DMS53 (cell line): ENCODE measurements at places on chromosomes 11 and 22.

GRCh38 chr22:23827351-23827995, 11.3 kb downstream of the DERL3 start:
- no peak for DNase-seq

GRCh38 chr11:133984828-133985227, 28.1 kb upstream of the IGSF9B start:
- DNase-seq = no peak

- no peak for DNase-seq
Measured at GRCh38 chr11:102142333-102142732, 32.1 kb downstream of the YAP1 start.

- DNase-seq = no peak
Measured at GRCh38 chr11:44849922-44850321, 100.8 kb downstream of the TP53I11 start.

- DNase-seq = peak; percentile 76
Measured at GRCh38 chr22:25085930-25086901, 113.4 kb upstream of the CRYBB3 start.

GRCh38 chr11:61369372-61370348, 7.5 kb downstream of the TMEM138 start:
- DNase-seq = no peak

GRCh38 chr11:32305460-32305859, 129.9 kb downstream of the WT1 start:
- DNase-seq = no peak

DNA sequence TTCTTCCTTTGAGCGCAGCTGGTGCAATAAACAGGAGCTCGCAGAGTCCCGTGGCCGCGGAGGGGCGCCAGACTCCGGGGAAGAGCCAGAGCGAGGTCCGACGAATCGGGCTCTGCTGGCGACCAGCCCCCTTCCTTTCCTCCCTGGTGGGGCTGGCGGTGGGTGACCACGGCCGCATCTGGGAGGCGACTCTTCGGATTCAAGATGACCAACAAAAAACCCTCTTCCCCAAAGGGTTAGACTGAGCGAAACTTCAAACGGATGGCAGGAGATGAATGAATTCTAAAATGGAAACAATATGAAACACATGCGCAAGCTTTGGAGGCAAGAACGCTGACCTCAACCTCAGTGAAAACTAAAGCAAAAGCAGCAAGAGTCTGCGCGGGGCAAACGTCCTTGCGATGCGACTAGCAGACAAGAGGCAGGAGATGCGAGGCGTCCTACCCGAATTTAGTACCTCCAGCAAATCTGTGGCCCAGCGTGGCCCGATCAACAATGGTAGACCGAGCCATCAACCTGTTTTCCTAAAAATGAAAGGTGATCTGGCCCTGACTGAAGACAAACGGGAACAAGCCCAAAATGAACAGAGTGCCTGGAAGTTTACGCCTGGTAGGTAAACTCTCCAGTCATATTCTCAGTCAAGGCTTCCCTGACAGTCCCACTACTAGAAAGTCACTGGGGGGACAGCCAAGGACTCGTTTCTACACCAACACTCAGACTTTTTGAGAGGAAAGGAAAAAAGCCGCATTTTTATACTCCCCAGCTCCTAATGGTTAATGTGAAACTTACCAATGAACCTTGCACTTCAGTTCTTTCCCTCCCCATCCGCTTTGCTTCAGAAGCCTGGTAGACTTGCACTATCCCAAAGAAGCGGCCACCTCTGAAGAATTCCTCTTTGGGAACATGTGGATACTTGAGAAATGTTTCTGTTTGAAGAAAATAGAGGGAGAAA, 11.6 kb downstream of the MMP3 start:
- DNase-seq = peak; percentile 74

DNA sequence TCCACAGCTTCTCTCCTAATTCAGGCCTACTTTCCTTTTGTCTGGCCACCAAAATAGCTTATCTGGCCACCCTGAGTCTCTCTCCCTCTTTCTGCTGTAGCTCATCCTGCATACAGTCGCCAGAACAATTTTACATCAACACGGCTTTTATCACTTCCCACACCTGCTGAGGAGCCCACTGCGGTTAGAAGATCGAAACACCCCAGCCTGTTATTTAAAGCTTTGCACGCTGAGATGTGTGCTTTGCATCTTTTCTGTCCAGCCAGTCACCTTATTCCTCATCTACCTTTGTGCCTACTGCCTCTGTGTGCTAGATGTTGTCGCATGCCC, 96.0 kb downstream of the COMMD9 start:
- no peak for DNase-seq

DNA sequence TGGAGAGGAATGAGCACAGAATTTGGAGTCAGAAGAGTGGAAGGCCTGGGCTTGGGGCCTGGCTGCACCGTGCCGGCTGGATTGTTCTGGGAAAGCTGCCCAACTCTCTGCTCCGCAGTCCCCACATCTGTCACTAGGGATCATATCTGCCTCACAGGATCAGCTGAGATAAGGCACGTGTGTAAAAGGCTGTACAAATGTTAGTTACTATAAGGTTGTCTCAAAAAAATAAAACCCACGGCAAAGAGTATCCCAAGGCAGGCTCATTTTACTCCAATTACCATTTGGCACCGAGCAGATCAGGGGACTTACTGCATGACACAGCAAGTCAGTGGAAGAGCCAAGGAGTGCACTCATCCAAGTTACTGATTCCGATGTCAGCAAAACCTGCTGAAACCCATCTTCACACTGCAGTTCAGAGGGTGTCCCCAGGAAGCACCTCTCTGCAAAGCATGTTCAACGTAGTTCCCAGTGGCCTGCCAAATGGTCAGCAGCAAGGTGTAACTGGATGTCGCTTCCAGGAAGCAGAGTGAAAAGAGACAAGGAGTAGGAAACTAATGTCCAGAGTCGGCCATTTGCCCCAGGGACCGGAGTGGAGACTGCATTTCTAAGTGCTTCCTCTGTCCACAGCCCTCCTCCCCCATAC, 18.1 kb upstream of the MRTFA start:
- peak; percentile 42 for DNase-seq

- no peak for DNase-seq
Measured at GRCh38 chr11:103051151-103051801, 40.7 kb downstream of the DCUN1D5 start.

GRCh38 chr22:45859231-45860161, 117.5 kb downstream of the WNT7B start:
- no peak for DNase-seq

- DNase-seq = peak; percentile 45
Measured at GRCh38 chr22:43136255-43136654, 6.9 kb downstream of the MCAT start.

DNA sequence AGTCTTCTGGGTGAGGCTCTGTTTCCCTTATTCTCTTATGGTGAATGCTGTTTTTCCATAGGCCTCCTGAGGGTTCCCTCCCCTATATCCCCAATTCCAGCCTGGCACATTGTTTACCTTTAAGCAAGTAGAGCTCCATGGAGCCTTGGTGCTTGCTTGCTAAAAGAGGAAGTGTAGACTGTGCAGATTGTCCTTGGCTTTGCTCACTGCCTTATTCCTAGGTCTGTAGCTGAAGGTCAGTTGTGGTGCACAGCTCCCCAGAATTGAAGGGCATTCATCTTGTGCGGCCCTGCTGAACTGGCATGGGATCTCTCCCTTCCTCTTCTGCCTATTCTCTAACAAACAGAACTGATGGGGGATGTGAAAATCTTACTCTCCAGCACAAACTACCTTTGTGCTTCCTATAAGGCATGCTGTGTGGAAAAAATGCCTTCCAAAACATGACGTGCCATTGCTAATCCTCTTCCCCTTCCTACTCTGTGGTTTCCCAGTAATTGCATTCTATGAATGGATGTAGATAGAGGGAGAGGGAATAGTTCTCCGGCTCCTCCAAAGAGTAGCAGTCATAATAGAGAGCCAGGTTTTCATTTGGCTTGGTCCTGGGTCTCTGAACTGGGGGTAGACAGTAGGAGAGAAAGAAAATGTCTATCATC, 34.2 kb upstream of the PLET1 start:
- DNase-seq = no peak

DNA sequence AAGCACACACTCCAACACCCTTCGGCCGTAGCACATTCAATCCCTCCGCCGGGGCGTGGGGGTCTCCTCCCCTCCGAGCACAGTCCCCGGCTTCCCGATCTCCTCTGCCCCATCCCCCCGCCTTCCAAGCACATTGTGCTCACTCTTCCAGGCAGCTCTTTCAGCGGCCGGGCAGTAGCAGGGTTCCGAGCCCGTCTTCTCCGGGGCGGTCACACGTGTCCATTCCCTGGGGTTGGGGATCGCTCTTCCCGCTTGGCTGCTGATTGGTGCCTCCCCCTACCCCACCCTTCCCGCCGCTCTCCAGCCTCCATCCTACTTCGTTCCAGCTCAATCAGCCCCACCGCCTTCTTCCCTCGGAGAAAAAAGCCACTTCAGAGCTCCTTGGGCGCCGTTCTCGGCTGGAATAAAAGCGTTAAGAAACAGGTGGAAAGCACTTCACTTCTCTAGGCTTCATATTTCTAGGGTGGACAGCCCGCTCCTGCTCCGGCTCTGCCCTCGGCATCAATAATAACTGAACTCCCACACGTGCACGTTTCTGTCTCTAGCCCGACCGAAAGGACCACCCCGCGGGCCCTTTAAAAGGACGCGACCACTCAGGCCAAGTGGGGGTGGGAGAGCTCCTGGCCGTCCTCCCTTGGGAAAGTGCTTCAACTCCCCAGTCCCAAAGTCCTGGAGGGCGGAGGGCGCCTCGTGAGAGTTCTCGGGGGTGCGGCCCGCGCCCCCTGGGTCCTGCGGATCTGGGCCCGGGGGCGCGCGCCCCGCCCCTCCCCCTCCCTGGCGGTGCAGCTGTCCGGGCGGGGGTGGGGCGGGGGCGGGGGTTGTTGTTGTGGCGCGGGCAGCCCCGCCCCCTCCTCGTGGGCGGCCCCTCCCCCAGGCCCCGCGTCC, 464 bp upstream of the CECR2 start:
- peak; percentile 75 for DNase-seq

DNA sequence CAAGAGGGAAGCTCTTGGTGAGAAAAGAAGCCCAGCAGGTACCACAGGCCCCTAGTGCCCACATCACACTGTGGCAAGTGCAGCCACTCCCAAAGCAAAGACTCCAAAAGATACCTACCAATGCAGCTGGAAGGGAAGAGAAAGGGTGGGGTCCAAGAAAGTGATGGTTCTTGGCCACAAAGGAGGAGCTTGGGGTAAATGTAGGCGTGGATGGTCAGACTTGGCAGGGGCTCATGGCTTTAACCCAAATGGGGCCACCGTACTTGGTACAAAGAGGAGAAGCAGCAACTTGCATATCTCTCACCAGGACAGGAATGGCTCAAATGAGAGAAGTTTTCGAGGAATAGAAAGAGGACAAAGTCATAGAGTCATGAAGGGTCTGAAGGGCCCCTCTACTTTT, 4.8 kb downstream of the MAP3K11 start:
- DNase-seq = no peak

- DNase-seq = no peak
Measured at GRCh38 chr22:23257889-23258825, 77.8 kb downstream of the BCR start.

GRCh38 chr11:126515501-126515900, 160.0 kb downstream of the ST3GAL4 start:
- DNase-seq = no peak

- DNase-seq = peak; percentile 93
Measured at GRCh38 chr11:13486926-13487660, 8.7 kb downstream of the PTH start.

GRCh38 chr11:17742019-17742418, 7.4 kb downstream of the KCNC1 start:
- no peak for DNase-seq

DNA sequence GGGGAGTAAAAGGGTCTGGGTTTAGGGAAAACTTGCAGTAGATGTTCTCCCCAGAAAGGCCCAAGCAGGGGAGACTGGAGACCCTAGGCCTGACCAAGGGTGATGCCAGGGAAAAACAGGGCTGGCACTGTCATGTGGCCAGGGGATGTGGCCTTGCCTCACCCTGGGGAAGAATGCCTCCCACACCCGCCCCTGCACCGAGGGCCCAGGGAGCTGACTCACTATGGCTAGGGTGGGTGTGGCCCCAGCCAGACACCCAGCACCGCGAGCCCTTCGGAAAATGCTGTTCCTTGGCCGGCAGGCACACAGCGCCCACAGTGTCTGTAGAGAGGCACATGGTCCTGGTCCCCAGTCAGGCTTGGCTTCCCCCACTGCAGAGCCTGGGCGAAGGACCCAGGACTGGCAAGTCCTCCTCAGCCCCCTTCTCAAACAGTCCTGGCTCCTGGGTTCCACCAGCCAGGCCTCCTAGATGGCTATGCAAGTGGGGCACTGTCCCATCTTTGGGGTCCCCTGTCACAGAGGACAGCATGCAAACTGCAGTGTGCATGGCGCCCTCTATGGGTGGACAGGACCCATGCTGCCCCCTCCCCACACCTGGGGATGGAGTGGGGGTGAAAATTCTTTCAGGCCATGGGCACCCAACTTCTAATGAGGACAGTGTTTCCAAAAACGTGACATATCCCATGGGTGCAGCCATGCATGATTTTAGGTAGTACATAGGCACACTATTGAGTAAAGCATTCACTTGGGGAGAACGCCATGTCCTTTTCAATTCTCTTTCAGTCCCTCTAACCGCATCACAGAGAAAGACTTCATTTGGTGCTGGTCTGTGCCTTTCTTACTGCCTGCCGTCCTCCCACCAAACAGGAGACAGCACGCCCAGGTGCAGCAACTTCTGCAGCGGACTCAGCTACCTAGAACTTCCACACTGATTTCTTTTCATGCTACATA, 15.2 kb downstream of the TMPRSS5 start:
- DNase-seq = peak; percentile 18

GRCh38 chr11:100830978-100831732, 144.1 kb downstream of the ARHGAP42 start:
- DNase-seq = peak; percentile 41

DNA sequence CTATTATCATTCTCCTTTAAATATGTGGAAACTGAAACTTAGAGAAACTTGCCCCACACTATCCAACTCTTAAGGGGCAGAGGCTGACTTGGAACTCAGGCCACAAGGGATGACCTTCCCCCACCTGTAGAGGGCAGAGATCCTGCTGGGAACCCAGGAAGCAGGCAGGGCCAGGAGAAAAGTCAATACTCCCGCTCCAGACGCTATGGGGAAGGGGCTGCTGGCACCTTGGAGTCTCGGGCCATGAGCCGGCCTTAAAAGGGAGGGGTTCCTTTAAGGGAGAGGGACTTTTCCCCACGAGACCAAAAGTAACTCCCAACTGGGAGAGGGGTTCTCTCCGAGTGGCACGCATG, 620 bp upstream of the ANO5 start:
- peak; percentile 66 for DNase-seq

DNA sequence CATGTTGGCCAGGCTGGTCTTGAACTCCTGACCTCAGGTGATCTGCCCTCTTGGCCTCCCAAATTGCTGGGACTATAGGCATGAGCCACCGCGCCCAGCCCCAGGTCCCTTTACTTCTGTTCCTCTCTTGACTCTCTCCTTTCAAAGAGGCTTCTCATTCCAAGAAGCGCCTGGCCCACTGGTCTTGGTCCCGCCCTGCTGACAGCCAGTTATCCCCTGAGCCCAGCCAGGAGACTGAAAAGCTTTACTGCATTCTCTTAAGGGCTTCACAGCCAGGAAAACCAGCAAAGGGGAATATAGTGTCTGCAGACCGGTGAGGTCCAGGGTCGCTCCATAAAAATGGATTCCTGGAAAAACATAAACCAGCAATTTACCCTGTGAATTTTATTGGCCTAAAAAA, 68.3 kb downstream of the NFAM1 start:
- DNase-seq = no peak

GRCh38 chr22:42799461-42800405, 57.3 kb downstream of the ARFGAP3 start:
- DNase-seq = peak; percentile 64

- peak; percentile 43 for DNase-seq
Measured at GRCh38 chr11:4830346-4830745, 9.2 kb downstream of the OR51F2 start.

- DNase-seq = no peak
Measured at GRCh38 chr11:68142028-68142412, 20.8 kb upstream of the CHKA start.

- DNase-seq = no peak
Measured at GRCh38 chr22:46178755-46179505, 28.6 kb downstream of the PPARA start.
